ENCODE measurements at places on chromosomes 16 and 17.

DNA sequence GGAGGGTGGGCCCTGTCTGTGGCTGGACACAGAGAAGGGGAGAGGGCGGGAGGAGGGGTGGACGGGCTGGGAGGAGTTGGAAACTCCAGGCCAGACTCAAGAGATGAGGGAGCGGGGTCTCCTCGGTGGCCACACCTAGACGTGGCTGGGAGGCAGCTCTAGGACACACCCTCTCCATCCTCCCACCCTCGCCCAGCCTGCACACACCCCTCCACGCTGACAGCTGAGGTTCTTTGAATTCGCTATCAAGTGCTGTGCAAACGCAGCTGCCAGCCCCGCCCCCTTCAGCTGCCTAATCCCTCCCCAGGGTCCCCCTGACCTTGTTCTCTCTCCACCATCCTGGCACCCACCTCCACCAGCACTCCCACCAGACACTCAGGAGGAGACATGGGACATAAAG is 48.7 kb downstream of the DNAH17 start:
- DNase-seq, result peak; percentile 51

- DNase-seq, result no peak
Measured at GRCh38 chr16:26605626-26606271, 461.0 kb upstream of the C16orf82 start.

DNA sequence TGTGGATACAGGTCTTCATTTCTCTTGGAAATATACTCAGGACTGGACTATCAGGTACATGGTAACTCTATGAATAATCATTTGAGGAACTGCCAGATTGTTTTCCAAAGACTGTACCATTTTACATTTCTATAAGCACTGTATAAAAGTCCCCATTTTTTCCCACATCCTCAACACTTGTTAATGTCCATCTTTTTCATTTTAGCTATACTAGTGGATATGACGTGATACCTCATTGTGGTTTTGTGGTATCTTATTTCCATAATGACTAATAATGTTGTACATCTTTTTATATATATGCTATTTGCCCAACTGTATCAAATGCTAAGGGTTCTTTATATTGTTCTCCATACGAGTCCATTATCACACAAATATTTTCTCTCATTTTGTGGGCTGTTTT is 22.9 kb downstream of the NUP88 start:
- no peak for DNase-seq

DNA sequence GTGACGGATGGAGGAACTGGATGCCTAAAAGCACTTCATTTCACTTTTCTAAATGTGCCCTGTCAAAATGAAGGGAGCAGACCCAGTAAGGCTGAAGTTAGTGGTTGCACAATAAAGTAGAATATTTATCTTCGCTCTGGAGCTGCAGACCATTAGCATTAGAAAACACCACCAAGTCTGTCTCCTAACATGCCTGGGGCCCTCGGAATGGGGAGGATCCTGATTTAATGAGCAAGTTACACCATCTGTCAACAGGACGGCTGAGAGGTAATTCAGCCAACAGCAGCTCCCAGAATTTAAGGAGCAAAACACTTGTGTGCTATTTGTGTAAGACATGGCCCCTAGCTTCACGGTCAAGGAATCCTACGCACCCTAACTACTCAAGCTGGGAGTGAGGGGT is 22.3 kb downstream of the CA10 start:
- no peak for DNase-seq

GRCh38 chr17:41781404-41782110 is 5.0 kb downstream of the JUP start:
- no peak for DNase-seq
